EL (cell line): ENCODE measurements at places on chromosomes 13 and 19.

- no peak for DNase-seq
Observed at GRCh38 chr13:24668955-24669582, 11.1 kb upstream of the ATP12A start.

- DNase-seq = peak; percentile 50
Observed at GRCh38 chr19:3367628-3368440, 1.5 kb downstream of the NFIC start.

GRCh38 chr19:8610041-8610935 is at the start of gene ADAMTS10:
ADAMTS10 (minus strand) TSS chr19:8610715; CDS start chr19:8605710, 5,005 bp downstream.
- DNase-seq = peak; percentile 18

- DNase-seq = peak; percentile 91
Observed at GRCh38 chr19:7944177-7944761, 803 bp upstream of the TIMM44 start.

DNA sequence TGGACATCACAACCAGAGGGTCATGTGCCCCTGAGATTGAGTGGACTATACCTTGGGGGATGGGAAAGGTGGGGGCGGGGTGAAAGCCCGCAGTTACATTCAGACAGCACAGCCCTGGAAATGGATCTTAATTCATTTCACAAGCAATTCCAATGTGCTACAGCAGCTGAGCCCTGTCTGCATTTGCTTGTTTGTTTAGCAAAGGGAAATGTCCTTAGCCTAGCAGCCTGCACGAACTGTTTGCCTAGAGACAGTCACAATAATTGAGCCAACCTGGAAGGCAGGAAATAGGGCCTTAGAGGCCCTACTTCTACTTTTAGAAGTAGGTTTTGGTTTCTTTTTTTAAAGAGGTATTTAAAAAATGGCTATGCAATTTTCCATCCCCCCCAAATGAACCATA is 177.3 kb upstream of the KL start:
- DNase-seq = no peak

DNA sequence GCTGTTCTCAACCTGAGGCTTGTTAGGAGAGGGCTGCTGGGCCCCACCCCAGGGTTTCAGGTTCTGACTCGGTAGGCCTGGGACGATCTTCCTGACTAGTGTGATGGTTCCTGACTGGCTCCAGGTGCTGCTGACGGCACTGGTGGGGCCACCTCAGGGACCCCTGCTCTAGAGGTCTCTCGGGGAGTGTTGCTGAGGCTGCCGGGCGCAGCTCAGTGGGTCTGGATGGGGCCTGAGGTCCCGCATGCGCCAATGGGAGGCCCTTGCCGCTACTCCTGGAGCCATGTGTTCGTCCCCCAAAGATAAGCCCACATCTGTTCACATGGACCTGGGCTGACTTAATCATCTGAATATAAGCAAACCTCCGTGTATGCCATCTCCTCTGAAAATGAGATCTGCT is 133.0 kb downstream of the ATP11A start:
- DNase-seq = no peak

GRCh38 chr13:32659736-32660135 is 73.5 kb downstream of the PDS5B start:
- DNase-seq = peak; percentile 58

DNA sequence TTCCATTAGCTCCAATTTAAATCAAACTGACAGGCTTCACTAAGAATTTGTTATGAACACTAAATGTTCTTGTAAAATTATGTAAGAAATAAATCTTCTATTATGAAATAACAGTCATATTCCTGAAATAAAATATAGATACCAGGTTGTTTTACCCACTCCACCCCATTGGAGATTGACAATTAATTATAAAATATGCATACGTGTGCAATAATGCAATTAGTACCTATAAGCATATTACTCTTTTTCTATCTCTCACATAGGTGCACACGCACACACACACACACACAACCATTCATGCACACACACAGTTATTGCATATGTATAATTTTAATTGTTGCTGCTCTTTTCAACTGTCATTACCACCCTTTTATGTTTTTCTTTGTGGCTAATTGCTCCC is 395.7 kb downstream of the SLITRK5 start:
- no peak for DNase-seq

GRCh38 chr19:19025861-19026260 is 7.5 kb downstream of the SUGP2 start:
- no peak for DNase-seq

- DNase-seq = no peak
Observed at GRCh38 chr13:106205871-106206270, 329.6 kb downstream of the EFNB2 start.

DNA sequence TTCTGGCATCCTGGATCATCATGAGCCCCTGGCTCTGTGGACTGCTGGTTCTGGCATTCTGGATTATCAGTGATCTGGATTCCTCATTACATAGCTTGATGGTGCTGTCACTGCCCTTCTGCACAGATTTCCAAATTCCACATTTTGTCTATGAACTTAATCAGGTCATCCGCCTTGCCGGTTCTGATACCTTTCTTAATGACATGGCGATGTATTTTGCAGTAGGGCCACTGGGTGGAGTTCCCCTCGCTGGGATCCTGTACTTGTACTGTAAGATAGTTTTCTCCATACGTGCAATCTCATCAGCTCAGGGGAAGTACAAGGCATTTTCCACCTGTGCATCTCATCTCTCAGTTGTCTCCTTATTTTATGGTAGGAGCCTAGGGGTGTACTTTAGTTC is 24.4 kb upstream of the OR7C2 start:
- no peak for DNase-seq

DNA sequence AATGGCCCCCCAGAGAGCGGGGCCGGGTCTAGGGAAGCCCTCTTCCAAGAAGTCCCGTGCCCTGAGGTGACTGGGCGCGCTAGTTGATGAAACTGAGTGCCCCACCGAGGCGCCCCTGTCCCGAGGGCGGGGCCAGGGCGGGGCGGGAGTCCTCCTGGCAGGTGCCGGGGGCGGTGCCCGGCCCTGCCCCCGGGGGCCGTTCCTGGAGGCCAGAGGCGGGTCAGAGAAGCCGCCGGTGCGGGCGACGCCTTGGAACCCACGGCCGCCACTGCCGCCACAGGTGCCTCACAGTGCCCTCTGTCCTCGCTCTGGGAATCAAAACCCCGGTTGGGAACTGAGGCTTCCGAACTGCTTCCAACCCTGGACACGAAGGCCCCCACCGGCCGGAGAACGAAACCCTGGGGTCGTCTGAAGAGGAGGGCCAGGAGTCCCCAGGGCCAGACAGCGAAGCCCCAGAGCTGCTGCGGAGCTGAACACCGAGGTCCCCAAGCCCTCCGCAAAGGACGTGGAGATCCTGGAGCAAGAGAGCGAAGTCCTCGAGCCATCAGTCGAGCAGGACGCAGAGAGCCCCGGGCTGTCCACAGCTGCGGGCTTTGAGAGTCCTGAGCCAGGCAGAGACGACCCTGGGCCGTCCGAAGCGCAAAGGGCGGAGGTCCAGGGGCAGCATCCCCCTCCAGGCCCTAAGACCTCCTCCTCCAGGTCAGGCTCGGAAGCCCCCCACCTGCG is at the start of gene MISP3:
MISP3 (plus strand) TSS at position 252 of the 726 bp plus-strand sequence. CDS start 524 bp downstream, outside the sequence.
- peak; percentile 52 for DNase-seq

DNA sequence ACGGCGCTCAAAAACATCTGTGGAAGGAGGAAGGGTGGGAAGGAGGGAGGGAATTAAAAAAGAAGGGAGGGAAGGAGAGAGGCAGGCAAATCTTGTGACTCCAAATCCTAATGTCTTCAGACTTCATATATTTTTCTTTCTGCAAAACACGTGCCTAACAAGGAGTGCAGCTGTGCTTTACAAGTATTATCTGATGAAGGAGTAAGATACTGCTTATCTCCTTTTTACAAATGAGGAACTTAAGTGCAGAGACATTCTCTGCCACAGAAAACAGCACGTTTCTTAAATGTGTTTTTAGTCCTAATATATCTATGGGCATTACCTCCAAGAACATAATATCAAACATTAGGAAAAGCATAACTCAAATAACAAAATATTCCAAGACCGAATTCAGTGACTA is 6.5 kb downstream of the FLT3 start:
- DNase-seq = no peak

DNA sequence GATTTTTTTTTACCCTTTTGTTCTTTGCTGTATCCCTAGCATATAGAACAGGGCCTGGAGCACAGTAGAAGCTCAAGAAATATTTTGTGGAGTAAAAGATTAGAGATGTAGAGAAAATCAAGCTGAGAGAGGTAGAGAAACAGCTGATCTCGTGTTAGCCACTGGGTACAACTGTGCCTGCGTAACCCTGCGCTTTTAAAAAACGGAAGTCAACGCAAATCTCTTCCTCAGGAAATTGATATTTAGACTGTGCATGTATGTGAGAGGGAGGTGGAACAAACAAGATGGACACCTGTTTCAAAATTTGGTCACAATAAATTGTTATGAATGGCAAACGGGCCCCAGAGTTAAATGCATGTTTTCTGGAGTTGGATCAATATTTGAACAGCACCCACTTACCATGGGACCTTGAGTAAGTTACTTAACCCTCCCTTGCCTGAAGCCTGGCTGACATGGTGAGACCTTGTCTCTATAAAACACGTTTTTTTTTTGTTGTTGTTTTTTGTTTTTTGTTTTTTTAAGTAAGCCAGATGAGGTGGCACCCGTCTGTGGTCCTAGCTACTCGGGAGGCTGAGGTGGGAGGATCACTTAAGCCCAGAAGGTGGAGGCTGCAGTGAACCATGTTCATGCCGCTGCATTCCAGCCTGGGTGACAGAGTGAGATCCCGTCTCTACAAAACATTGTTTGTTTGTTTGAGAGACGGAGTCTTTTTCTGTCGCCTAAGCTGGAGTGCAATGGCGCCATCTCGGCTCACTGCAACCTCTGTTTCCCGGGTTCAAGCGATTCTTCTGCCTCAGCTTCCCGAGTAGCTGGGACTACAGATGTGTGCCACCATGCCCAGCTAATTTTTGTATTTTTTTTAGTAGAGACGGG is 3.3 kb upstream of the EPOR start:
- no peak for DNase-seq

GRCh38 chr19:55152017-55152416 is 3.0 kb upstream of the TNNT1 start:
- peak; percentile 28 for DNase-seq

DNA sequence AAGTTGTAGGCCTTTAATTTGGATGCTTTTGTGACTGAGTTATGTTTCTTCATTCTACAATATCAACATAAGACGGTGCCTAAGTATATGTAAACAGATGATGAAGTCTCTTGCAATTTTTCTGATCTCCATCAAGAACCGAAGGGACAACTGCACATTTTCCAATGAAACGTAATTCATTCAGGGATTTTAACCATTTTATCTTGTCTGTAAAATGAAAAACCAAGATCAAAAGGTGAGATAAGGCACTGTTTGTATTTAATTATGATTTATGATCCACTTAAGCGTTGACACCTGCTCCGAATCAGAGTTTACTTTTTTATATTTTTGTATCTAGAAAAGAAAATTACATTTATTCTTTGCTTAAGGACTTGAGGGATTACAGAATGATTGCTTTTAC is 556.8 kb upstream of the ARGLU1 start:
- DNase-seq = no peak

GRCh38 chr19:17762505-17763229 is 11.4 kb downstream of the FCHO1 start:
- peak; percentile 63 for DNase-seq

DNA sequence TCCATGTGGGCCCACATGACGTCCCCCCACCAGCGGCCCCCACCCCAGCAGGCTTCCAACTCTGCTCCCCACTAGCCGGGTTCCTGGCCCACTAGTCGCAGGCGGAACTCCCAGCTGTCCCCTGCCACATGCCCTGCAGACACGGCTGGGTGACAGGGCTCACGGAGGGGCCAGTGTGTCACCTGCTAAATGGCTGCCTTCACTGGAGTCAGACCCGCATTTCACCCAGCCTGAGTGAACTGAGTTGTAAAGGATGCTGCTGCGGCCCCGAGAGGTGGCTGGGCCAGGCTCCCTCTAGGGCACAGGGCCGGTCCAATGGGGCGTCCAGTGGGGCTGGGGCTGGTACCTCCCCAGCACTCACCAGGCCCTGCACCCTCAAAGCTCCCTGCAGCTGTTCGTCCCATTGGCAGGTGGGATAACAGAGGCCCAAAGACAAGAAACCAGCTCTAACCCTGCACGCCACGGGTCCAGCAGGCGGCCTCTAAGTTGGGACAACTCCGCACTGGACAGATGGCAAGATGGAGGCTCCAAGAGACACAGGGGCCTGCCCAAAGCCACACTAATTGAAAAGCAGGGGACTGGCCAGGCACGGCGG is 3.2 kb downstream of the LMNB2 start:
- no peak for DNase-seq

GRCh38 chr19:48772503-48772953 is 17.2 kb downstream of the FGF21 start:
- no peak for DNase-seq

- no peak for DNase-seq
Observed at GRCh38 chr13:72341904-72342303, 385.5 kb downstream of the MZT1 start.

DNA sequence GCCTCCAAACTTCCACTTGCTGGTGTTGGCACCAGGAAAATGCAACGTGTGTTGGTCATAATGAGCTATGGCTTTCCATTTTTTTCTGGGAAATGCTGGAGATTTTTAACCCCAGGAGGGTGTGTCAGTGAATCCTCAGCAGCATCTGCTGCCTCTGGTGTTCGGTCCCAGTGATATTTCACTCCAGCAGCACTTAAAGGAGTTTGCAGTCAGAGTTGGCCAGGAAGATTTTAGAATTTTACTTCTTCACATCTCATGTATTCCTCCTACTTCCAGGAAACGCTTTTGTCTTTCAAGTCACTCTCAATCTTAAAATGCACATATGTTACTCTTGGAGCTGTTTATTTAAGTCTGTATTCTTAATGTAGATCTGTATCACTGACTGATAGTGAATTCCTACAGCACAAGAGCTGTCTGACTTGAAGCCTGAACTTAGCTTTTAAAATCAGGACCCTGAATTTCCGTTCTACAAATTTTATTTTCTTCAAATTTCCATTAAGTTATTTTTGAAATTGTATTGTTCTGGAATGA is 903.4 kb upstream of the SLC10A2 start:
- no peak for DNase-seq

- DNase-seq = no peak
Observed at GRCh38 chr13:21256351-21256761, 79.9 kb downstream of the MRPL57 start.

DNA sequence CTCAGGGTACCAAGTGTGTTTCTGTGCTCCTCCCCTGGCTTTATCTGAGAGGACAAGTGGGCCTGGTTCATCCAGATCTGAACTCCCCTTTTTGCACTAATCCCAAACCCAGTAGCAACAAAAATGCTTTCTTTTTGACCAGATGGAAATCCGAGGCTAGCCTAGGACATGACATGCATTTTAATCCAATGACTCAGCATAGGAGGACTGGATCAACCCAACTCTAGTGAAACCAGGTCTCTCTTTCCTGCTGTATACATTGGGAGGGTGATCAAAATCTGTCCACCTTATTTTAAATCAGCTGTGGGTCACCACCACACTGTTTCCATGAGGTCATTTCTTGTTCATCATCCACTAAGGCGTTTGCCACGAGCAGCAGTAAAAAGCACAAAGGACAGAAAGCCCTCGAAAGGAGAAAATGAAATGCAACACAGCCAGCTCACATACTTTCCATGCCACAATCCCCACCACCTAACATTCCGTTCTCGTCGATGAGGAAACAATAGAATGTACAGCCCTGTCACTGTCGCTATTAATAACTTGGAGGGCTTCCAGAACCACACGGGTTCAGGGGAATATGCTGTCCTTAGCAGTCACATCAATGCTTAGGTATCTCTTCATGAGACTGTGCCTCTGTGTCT is 543.0 kb downstream of the IRS2 start:
- peak; percentile 93 for DNase-seq
